ENCODE measurements at places on chromosomes 16 and 17.

- H3K27ac ChIP-seq: peak overlapping the region; percentile 94
- H3K4me1 ChIP-seq: peaks cover 5% of the 10 kb centered on the region
- no peak for DNase-seq
- peak overlapping the region; percentile 64 for H3K4me3 ChIP-seq
- no peaks in the 10 kb centered on the region for H3K27me3 ChIP-seq
- H3K36me3 ChIP-seq: no peaks in the 10 kb centered on the region
Observed at GRCh38 chr16:2881783-2882649, 999 bp upstream of the FLYWCH2 start.

DNA sequence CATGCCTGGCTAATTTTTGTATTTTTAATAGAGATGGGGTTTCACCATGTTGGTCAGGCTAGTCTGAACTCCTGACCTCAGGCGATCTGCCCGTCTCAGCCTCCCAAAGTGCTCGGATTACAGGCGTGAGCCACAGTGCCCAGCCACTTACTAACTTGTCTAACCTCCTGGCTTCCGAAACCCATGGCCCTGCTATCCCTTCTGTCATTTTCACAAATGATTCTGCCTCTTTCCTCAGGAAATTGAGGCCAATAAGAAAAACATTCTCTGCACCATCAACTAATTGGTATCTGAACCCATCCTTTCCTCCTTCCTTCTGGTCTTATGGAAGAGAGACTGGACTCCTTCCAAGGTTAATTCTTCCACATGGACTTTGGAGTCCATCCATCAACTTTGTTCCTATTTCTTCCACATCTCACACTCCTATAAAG, 27.9 kb upstream of the TNRC6A start:
- no peaks in the 10 kb centered on the region for H3K27me3 ChIP-seq
- no peak overlapping the region for H3K4me3 ChIP-seq
- no peak for DNase-seq
- peak overlapping the region; percentile 90 for H3K27ac ChIP-seq
- peaks cover 12% of the 10 kb centered on the region for H3K4me1 ChIP-seq

DNA sequence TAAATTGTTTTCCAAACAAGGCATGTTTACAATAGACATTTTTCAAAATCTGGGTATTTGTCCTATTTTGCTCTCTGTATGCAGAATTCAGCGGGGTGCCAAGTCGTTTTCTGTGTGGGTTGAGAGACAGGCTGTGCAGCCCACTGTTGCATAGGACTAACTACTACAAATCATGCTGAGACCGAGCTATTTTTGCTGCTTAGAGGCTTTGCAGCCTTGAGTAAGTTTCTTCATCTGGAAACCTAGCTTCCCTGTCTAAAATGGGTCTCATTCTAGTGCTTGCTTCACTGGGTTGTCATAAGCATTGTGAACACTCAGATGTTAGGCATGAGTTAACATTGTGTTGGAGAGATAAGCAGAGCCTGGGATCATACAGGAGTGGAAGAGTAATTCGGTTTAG, 1.3 kb downstream of the PRPSAP2 start:
- no peaks in the 10 kb centered on the region for H3K27me3 ChIP-seq
- H3K36me3 ChIP-seq: no peaks in the 10 kb centered on the region
- H3K4me3 ChIP-seq: peak overlapping the region; percentile 86
- peak overlapping the region; percentile 93 for H3K27ac ChIP-seq

DNA sequence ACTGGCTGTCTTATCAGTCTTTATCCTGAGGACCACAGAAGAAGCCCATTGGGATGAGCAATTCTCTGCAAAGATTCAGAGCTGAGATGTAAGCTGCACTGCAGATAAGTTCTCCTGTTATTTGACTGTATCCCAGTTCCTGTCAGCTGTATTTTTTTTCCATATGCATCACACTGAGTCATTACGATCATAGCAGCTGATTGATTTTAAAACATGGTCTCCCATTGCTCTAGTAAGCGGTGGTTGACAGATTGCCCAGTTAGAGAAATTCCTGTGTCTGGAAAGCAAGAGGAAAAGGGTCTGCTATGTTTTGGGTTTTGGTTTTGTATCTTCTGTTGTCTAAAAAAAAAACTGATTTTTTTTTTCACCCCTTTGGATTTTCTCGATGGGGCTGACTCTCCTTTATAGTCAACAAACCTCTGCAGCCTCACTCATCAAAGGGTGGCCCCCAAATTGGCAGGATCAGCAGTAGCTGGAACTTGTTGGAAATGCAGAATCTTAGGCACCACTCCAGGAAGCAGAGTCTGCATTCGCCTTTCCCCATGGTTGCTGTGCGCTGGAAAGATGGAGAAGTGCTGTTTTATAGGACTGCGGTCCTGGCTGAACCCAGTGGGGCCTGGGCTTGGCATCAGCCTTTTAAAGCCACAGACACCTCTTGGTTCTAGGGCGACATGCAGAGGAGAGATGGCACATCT, 220.1 kb upstream of the MPHOSPH6 start:
- no peaks in the 10 kb centered on the region for H3K4me1 ChIP-seq
- no peaks in the 10 kb centered on the region for H3K36me3 ChIP-seq
- no peak for DNase-seq

DNA sequence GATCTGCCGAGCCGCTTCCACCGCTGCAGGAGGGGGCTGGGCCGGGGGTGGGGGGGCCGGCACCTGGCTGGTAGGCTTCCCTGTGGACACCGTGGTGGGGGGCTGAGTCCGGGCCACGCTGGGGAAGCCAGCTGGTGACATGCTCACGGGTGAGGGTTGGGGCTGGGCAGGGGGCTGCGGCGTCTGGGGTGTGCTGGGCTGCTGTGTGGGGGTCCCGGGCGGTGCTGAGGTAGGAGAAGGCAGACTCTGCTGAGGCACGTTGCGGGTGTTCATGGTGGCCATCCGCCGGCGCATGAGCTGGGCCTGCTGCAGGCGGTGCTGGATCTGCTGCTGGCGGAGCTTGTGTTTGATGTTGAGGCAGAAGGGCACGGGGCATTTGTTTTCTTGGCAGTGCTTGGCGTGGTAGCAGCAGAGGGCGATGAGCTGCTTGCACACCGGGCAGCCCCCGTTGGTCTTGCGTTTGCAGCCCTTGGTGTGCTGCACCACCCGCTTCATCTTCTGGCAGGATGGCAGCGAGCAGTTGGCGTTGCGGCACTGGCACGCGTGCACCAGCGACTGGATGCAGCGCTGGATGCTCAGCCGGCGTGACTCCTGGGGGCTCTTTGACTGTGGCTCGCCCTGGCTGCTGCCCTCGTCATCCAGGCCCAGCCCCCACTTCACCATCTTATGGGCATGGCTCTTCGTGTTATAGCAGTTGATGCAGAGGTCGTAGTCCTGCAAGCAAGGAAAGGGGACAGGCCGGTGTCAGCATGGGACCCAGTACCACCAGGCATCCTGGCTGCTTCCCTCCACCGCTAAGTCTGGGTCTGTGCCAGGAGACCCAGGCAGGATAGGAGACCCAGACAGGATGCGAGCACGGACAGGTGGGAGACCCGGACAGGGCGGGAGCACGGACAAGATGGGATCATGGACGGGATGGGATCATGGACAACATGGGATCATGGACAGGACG, 12.1 kb upstream of the TRAP1 start:
- no peak overlapping the region for H3K27ac ChIP-seq
- no peaks in the 10 kb centered on the region for H3K4me1 ChIP-seq
- DNase-seq: no peak
- H3K4me3 ChIP-seq: no peak overlapping the region
- no peaks in the 10 kb centered on the region for H3K27me3 ChIP-seq
- H3K36me3 ChIP-seq: peaks cover 72% of the 10 kb centered on the region

- peaks cover 16% of the 10 kb centered on the region for H3K4me1 ChIP-seq
- peak overlapping the region; percentile 46 for H3K4me3 ChIP-seq
- no peaks in the 10 kb centered on the region for H3K27me3 ChIP-seq
- peaks cover 3% of the 10 kb centered on the region for H3K36me3 ChIP-seq
- DNase-seq: peak; percentile 60
Observed at GRCh38 chr16:86740906-86741799, 162.8 kb downstream of the FOXL1 start.

DNA sequence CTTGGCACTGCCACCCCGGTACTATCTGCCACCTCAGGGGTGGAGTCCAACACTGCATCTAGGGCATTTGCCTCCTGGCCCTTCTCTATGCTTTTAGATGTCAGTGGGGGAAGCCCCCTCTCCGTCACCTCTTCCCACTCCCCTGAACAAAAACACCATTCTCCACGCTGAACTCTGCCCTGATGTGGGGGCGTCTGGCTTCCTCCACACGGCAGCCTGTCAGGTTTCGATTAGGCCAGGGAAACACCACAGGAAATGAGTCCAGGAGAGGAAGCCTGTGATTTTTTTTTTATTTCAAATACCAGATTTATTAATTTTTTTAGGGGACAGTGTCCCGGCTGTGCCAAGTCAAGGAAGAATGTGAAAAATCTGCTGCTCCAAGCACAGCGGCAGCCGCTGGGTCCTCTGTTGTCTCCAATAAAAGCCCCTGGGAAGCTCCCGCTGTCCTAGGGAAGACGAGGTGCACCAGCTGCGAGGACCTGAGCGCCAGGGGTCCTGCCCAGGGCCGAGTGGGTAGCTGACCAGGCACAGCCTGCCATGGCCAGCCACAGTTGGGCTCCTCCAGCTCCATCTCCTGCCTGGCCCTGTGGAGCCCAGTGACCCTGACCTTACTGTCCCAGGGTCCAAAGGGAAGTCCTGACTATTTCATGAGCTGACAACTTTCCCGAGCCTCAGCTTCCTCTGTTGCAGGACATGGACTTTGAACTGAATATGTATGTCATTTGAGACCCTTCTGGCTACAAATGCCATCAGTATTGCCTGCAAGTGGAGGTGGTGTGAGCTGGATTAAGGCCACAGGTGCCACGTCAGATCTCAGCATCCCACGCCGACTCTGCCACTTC, 336.7 kb downstream of the FOXL1 start:
- no peaks in the 10 kb centered on the region for H3K36me3 ChIP-seq
- no peaks in the 10 kb centered on the region for H3K27me3 ChIP-seq
- H3K4me1 ChIP-seq: no peaks in the 10 kb centered on the region
- DNase-seq: no peak
- no peak overlapping the region for H3K4me3 ChIP-seq

- no peaks in the 10 kb centered on the region for H3K4me1 ChIP-seq
- H3K27me3 ChIP-seq: peaks cover 3% of the 10 kb centered on the region
- peak overlapping the region; percentile 61 for H3K27ac ChIP-seq
Observed at GRCh38 chr17:57044976-57045867, 39.8 kb upstream of the AKAP1 start.

DNA sequence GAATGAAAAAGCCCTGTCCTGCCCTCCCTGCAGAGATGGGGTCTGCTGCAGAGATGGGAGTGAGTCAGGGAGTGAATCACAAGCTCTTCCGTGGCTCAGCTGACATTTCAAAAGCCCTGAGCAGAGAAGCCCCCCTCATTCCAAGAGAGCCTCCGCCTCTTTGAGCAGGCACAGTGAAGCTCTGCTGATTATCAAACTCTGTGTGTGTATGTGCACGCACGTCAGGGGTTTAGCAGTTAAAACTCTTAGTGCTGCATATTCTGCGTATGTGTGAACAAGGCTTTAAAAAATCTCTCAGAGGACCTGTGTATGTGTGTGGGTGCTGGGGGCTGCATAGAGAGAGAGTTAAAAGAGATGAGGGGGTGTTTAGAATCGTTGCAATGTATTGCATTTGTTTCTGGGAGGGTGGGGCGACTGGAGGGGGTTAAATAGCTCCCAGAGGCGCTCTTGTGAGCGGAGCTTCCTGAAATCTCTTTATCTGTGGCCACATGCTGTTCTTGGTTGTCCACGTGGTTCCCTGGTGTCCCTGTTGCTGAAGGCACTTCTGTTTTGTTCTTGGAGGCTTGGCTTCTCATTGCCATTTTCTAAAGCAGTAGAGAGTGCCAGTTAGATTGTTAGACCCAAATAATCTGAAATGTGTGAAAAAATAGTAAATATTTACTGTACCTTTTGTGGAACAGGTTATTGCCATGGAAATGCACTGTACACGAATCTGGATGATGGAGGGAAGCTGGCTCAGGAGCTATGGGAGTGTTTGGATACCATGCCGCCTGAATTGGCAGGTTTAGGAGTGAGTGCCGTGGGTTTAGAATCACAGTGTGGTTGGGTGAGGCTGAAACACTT, 116.6 kb downstream of the PRKCB start:
- H3K4me1 ChIP-seq: no peaks in the 10 kb centered on the region
- no peaks in the 10 kb centered on the region for H3K27me3 ChIP-seq
- H3K27ac ChIP-seq: no peak overlapping the region

GRCh38 chr16:89352091-89352681, 134.7 kb downstream of the ZNF778 start:
- no peak for DNase-seq
- no peaks in the 10 kb centered on the region for H3K4me1 ChIP-seq
- no peaks in the 10 kb centered on the region for H3K27me3 ChIP-seq
- H3K4me3 ChIP-seq: no peak overlapping the region
- H3K36me3 ChIP-seq: no peaks in the 10 kb centered on the region
- no peak overlapping the region for H3K27ac ChIP-seq

- H3K4me3 ChIP-seq: no peak overlapping the region
- H3K27ac ChIP-seq: peak overlapping the region; percentile 47
- peaks cover 24% of the 10 kb centered on the region for H3K36me3 ChIP-seq
- no peaks in the 10 kb centered on the region for H3K27me3 ChIP-seq
Observed at GRCh38 chr17:42403150-42403549, 14.9 kb upstream of the STAT3 start.

GRCh38 chr17:4261452-4261851, 2.3 kb downstream of the ANKFY1 start:
- DNase-seq: no peak
- H3K27ac ChIP-seq: no peak overlapping the region
- peaks cover 12% of the 10 kb centered on the region for H3K36me3 ChIP-seq
- H3K27me3 ChIP-seq: no peaks in the 10 kb centered on the region
- peaks cover 11% of the 10 kb centered on the region for H3K4me1 ChIP-seq
- H3K4me3 ChIP-seq: no peak overlapping the region

DNA sequence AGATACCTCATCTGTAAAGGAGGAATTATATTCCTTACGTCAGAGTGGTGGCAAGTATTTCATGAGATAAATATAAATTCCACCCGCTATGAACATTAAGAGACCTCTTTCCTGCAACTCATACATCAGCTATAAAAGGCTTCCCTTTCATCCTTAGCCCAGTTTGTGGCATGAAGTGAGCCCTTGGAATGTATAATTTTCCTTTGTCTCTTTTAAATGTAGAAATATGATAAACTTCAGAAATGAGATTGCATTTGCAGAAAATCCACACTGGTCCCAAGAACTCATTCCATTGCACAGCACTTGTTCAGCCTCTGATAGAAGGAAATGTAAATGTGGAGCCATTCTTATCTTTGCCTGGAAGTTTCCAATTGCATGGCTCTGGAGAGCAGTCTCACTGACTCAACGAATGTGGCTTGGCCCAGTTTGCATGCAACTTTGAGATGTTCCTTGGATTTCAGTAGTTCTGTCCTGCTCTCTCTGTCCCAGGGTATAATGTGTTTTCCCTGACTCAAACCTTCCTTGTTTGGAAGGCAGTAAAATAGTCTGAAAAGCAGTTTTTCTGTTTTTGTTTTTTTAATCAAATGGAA, 746.4 kb downstream of the CDH11 start:
- DNase-seq: no peak
- H3K27ac ChIP-seq: no peak overlapping the region

- no peak for DNase-seq
- no peaks in the 10 kb centered on the region for H3K27me3 ChIP-seq
- H3K27ac ChIP-seq: no peak overlapping the region
- no peak overlapping the region for H3K4me3 ChIP-seq
Observed at GRCh38 chr16:89145406-89146161, 26.0 kb upstream of the CDH15 start.
